Fibroblast of the aortic adventitia (primary cell): ENCODE measurements at places on chromosomes 3 and 15. TPM values are rescaled to one million over a fixed set of nuclear protein-coding genes. Genes with fewer than 3 reads are reported as not detected.
A peak's percentile ranks its signal among the peaks of the same experiment; 100 is the strongest.

Gene SAMD7
- not detected in 2 replicates for total RNA-seq

Gene C3orf85
- not detected in 2 replicates for total RNA-seq

Gene NANOGP8
- total RNA-seq: 0.81 TPM in 1 of 2 replicates, not detected in the other

Gene POPDC2
- 0.27 and 1.6 TPM in 2 replicates for total RNA-seq

Gene EFHB
- 0.27 and 1.1 TPM in 2 replicates for total RNA-seq

Gene CASR
- not detected in 2 replicates for total RNA-seq

Gene GP9
- total RNA-seq: not detected in 2 replicates

Gene MUC13
- not detected in 2 replicates for total RNA-seq

Gene GOLGA6L4
- 0.08 and 1.2 TPM in 2 replicates for total RNA-seq

Gene C3orf49
- total RNA-seq: not detected in 2 replicates

Gene LYZL4
- not detected in 2 replicates for total RNA-seq

Gene POLQ
- total RNA-seq: 0.49 and 10.1 TPM in 2 replicates

Gene MASP1
- total RNA-seq: 4.8 and 19.2 TPM in 2 replicates

- no peak for DNase-seq
Measured at GRCh38 chr3:42732829-42733459, 30.3 kb upstream of the HHATL start.

- DNase-seq: no peak
Measured at GRCh38 chr15:42724276-42724675, 12.7 kb downstream of the CDAN1 start.

GRCh38 chr15:98154863-98155262 is 194.4 kb downstream of the ARRDC4 start:
- peak; percentile 87 for DNase-seq

- no peak for DNase-seq
Measured at GRCh38 chr3:154801729-154802128, 278.4 kb upstream of the MME start.

DNA sequence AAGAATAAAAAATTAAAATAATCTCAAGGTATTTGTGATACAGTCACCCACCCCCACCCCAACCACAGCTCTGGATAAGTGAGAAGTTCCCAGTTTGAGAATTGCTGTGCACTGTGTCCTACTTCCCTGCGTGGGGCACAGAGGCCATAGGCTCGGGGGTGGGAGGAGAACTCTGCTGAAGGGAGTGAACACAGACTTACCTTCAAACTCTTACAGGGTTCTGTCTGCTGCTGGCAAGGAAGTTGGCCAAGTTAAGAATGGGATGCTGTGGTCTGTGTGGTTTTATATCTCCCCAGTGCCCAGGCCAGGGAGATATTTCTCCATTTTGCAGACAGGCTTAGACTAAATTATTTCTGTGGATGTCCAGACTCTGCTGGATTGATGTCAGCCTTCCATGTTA is 37.6 kb downstream of the SPTSSB start:
- DNase-seq: no peak

DNA sequence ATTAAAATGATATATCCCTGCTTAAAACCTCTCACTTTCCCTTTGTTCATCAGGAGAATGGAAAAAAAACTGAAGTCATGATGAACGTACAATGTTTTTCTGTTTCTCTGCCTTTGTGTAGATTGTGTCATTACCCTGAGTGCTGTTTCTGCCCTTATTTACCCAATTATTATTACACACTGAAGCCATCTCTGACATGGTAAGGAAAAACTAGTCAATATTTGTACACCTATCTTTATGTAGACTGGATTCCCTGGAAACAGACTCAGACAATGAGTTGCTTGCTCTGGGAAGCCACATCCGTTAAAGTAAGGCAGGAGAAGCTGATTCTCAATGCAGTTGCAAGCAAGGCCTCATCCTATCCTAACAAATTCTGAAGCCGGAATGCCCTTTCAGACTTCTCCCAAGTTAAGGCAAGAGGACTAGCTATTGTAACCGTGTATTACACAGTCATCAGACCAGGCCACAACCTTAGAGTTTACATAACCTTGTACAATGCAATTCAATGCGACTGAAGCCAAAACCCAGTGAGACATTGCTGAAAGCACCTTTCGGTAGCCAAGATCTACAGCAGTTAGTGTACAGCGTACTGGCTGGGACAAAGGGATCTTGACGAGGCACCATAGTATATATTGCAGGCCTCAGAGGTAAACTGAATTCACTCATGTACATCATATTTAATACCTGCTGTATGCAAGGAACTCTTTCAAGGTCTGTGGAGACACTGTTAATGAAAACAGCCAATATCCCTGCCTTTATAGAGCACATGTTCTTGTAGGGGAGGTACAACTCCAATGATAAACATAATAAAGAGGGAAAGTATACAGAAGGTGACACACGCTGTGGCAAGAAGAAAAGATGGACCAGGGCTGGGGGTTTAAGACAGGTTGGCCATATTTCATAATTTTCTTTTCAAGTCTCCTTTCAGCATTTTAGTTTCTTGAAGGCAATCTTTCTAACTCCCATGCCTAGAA is 1040.8 kb upstream of the SEMA6D start:
- DNase-seq: no peak

GRCh38 chr3:186193534-186194450 is 84.9 kb upstream of the ETV5 start:
- no peak for DNase-seq

DNA sequence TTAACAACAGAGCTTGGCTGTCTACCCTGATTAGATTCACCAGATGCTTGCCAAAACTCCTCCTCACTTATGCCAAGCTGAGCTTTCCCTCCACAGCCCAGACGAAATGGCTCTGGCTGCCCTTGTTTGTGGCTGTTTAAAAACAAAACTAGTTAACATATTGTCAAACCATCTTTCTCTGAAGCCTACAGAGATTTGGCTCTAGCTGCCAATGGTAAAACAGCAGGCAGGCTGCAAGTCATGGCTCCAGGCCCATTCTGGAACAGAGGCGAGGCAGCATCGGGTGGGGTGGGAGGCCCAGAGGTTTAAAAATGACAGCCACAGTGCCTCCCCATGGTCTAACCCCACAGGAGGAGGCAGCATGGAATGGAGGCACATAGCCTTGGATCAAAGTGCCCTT is 75.9 kb downstream of the SCN5A start:
- DNase-seq: peak; percentile 25

DNA sequence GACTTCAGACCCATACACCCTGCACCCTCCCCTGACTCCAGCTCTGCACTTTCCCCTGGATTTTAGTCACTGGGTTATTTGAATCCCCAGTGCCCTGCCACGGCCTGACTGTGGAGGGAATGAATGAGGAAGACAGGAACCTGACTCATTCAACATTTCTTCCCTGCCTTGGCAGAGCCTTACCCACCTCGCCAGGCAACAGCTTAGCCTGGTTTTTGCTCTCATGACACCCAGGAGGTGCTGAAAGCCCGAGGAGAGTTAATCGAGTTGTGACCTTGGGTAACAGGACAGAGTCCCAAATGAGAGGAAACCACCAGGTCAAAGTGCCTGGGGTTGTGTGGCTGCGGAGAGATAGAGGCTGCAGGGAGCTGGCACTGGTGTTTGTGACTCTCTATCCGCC is 128.3 kb downstream of the SMAD6 start:
- DNase-seq: peak; percentile 66

DNA sequence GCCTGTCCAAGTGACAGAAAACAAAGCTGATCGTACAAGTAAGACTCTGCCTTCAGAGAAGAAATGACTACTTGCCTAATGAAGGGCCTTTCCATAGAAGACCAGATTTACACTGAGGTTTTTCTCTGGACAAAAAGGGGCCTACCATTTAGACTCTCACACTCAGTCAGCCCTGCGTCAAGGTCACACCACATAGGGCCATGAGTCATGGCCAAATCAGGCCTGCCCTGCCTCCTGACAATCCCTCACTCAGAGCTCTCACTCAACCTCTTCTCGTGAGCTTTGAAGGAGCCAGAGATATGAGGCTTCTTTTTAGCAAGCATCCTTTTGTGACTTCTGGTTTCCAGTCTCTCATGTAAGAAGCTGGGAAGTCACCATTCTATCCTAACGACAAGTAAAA is 68.1 kb upstream of the NMNAT3 start:
- DNase-seq: peak; percentile 17

GRCh38 chr3:29515451-29515850 is 234.6 kb downstream of the RBMS3 start:
- peak; percentile 47 for DNase-seq

DNA sequence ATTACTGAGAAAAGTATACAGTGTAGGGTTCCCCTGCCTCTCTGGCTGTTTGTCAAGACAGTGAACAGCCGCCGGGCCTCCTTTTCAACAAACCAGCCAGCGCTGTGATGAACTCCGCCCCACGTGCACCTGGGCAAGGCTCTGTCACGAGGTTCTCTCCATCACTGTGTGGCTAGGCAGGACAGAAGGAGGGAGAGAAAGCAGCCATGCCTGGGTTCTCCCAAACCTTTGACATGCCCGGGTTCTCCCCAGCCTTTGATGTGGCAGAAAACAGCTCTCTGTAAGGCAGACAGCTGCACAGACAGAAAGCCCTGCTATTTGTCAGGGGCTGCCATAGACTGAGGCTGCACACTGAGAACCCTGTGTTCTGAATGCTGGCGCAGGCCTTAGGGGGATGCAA is 101.4 kb upstream of the TRPM1 start:
- DNase-seq: no peak

- DNase-seq: no peak
Measured at GRCh38 chr3:140711390-140712035, 33.6 kb downstream of the TRIM42 start.

GRCh38 chr3:53293867-53294266 is 38.0 kb upstream of the TKT start:
- no peak for DNase-seq

GRCh38 chr3:170205302-170205701 is 16.9 kb upstream of the PRKCI start:
- DNase-seq: peak; percentile 45

DNA sequence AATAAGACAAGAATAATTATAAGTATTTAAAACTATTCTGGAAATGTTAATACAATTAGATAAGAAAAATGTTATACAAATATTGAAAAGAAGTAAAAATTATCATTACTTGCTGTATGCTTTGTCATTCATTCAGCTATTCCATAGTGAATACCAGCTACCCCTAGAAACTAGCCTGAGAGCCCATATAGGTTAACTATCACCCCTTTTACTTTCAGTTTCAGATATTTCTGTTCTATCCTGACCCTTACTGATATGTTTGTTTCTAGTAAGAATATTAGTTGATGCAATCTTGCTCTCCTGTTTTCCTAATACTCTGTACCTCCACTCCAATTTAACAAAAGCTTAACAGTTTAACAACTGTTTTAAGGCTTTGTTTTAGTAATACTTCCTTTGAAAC is 31.6 kb downstream of the FAM227B start:
- DNase-seq: peak; percentile 3

GRCh38 chr15:50425219-50425618 is 1.0 kb downstream of the USP8 start:
- peak; percentile 12 for DNase-seq

DNA sequence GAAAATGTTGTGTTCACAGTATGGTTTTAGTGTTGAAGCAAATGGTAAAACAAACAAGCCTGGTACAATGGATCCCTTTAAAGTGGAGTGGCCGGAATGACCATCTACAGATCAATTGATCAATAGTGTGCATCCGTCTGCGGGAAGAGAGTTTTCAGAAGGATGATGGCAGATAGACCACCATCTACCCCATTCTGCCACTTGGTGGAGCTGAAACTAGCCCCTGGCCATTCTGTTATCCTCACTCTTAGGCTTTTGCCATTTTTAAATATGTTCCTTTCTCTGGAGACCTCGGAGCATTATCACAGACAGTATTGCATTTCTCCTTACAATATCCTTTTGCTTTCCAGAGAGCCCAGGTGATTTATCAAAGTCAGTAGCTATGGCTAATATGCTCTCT is 258.9 kb upstream of the CFAP20DC start:
- DNase-seq: no peak
